Stimulated activated CD4-positive, alpha-beta T cell treated with anti-CD3 and anti-CD28 coated beads, Interleukin-1b, Interleukin-23, amount 100 ng/mL, for 1 hour (primary cell): ENCODE measurements at places on chromosomes 2 and 18.

GRCh38 chr18:8174771-8175170, 434.5 kb upstream of the RAB12 start:
- no peak for DNase-seq

DNA sequence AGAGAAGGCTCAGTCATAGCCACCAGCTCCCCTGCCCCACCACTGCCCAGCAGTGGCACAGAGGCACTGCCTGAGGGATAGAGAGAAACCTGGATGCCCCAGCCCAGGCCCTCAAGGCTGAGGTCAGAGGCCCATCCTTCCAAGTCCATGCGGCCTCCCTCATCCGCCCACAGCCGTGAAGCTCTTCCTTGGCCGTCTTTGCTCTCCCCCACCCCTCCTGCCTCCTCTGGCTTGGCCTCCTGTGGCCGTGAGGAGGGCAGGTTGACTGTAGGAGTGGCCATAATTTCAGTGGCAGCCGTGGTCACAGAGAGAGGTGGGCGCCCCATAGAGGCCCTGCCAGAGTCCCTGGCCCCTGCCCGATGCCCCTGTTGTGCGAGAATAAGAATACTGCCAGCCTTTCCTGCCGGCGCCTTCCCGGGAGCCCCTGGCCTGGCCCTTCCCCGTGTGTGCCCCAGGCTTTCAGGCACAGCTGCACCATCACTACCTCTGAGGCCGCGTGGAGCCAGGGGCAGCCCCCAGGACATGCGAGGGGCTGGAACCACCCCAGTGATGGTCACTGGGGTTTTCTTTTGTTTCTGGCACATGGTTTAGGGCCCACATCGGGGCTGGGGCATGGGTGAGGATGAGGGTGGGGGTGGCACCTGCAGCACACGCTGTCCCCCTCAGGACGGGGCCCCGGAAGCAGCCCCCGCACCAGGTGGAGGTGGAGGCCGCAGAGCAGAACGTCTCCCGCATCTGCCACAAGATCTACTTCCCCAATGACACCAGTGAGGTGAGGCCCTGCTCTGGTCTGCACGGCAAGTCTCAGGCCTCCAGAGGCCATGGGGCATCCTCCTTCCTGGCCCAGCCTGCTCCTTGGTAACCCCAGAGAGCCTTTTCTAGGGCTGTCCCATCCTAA, 13.1 kb upstream of the GPR17 start:
- DNase-seq: no peak

GRCh38 chr2:180655393-180655792, 325.0 kb upstream of the UBE2E3 start:
- no peak for DNase-seq

DNA sequence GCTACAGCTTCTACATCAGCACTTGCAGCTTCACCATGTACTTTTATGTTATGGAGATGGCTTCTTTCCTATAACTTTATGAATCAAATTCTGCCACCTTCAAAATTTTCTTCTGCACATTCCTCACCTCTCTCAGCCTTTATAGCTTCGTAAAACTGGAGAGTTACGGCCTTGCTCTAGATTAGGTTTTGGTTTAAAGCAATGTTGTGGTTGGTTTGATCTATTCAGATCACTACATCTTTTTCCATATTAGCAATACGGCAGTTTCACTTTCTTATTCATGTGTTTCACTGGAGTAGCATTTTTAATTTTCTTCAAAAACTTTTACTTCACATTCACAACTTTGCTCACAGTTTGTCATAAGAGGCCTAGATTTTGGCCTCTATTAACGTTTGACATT, 242.9 kb upstream of the GYPC start:
- DNase-seq: no peak

DNA sequence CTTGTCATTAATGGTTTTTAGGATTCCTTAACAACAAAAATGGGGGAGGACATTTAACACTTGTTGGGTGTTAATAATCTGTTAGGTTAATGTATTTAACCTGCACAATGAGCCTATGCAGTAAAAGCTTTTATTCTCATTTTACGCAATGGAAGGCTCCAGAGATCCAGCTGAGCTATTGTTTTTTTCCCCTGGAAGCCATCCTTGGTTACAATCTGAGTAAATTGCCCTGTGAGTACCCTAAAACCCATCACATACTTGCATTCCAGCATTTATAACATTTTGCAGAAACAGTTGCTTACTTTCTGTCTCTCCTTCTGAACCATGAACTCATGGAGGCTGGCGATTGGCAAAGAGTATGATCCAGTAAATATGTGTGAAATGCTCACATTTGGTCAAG, 30.2 kb upstream of the DOCK10 start:
- DNase-seq: no peak

DNA sequence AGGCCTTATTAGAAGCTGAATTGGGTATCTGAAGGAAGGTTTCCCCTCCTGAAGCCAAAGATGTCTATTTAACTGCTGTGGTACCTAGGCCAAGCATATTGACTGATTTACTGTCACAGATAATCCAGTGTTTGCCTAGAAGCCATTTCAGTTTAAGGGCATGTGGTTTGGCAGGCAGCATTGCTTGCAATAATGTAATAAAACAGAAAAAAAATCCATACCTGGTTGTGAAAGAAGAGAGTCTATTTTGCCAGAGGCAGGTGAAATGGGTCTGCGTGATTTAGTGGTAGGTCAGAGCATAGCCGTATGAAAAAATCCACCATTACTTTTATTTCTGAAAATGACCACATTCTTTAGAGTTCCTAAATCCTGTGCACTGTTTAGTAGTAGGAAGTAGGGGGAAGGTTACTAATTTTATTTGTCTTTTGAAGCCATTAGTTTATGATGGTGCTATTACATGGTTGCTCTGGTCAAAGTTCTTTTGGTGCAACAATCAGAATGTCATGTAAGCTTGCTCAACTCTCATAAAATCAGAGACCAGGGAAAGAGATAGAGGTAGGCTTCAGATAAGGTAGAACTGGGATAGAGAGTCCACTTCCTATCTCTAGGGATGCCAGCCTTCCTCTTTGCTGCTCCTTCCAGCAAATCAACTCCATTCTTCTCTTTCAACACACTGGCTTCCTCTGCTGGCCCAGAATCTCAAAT, 343.4 kb downstream of the GPD2 start:
- DNase-seq: no peak

- DNase-seq: no peak
These were observed 60.5 kb upstream of the TEX51 start for GRCh38 chr2:126837966-126838715.
